Stimulated activated CD4-positive, alpha-beta T cell treated with anti-CD3 and anti-CD28 coated beads, TNF-alpha, amount 100 ng/mL, for 1 hour (primary cell): ENCODE measurements at places on chromosomes 2 and 18.

GRCh38 chr18:58117786-58118403 is 73.9 kb downstream of the NEDD4L start:
- no peak for DNase-seq

DNA sequence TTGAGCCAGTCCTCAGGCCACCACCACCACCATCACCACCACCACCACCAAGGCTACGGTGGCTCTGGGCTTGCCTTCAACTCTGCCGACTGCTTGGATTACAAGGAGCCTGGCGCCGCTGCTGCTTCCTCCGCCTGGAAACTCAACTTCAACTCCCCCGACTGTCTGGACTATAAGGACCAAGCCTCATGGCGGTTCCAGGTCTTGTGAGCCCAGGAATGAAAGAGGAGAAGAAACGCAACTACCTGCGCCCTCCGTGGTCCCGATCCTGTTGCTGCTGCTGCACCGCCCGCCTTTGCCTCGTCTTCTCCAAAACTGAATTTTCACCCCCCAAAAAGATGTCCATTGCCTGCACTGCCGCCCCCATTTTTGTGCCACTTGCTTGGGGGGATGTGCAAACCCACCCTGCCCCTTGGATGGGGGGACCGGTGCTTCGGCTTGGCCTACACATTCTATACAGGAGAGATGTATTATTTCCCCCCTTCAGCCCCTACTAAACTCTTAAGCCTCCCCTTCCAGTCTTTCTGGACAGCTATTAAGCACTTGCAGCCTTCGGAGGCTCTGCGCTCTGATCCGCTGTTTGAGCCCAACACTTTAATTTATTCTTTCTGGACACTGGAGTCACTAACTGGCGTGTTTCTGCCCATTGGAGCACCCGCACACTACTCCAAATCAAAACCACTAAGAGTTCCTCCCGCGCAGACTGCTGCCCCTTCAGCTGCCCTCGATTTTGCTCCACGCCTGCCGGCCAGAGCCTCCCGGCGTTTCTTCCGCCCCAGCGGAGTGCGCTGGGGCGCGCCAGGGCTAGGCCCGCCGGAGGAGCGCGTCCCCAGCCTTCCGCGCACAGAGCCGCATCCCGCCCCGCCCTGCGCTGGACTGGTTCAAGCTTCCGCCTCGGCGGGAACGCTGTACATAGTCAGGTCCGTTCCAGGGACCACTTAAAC is 5.7 kb downstream of the OTX1 start:
- DNase-seq, result no peak

DNA sequence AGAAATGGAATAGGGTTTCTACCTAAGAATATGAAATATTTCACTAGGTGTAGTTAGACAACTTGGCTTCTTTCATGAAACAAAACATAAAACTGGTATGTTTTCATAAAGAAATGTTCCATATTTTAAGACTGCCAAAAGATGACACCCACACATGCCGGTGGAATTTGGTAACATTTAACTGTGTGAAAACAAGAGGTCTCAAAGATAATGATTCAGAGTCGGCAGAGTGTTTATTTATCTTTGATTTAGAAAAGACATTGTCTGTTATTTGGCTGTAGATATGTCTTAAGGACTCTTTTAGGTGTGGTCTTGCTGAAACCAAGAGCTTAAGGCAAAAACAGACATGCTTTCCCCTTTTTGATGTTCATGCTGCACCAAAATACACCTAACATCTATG is 63.5 kb upstream of the FN1 start:
- DNase-seq, result no peak

- no peak for DNase-seq
Observed at GRCh38 chr2:212032536-212033219, 505.9 kb downstream of the ERBB4 start.

DNA sequence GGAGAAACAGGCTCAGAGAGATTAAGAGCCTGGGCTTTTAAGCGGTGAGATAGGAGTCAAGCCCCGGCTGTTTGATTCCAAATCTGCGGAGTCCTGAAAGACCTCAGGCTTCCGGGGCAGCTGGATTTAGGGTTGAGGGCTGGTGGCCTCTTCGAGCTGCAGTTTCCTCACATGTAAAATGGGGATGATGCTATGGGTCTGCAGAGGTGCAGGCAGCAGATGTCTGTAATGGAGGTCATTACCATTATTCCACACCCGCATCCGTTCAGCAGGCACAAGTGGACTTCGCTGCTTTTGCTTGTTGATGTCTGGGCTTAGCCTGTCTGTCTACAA is 175.6 kb upstream of the HS6ST1 start:
- DNase-seq, result no peak

DNA sequence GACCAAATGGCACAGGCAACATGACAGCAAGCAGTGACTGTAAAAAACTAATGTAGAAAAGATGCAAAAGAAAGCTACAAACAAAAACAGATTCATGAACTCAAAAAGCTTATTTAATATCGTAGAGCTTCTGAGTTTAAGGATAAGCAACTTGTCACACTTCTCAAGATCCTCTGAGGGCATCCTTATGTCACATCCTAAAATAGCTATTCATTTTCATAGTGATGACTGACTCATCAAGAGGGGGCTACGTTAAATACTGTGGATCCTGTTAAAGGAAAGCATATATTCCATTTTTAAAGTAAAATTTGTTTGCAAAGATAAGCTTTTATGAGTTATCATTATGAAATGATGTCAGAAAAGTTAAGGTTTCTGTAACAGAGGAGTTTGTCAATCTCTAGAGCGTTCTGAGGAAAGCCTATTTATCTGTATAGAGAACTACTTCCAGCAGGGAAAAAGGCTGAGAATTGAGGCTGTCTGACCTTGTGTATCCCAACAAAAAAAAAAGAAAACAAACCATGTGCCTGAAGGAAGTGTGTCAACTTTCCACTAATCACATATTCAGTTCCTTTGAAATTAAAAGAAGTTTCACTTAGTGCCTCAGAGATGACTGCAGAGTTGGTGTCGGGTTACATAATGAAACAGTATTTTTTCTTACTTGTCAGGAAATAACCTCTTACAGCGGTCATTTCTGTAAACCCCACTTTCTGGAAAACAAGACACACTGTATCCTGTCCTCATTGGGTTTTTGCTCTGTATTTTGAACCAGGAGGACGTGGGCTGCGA is 115.5 kb downstream of the ESCO1 start:
- DNase-seq, result no peak

DNA sequence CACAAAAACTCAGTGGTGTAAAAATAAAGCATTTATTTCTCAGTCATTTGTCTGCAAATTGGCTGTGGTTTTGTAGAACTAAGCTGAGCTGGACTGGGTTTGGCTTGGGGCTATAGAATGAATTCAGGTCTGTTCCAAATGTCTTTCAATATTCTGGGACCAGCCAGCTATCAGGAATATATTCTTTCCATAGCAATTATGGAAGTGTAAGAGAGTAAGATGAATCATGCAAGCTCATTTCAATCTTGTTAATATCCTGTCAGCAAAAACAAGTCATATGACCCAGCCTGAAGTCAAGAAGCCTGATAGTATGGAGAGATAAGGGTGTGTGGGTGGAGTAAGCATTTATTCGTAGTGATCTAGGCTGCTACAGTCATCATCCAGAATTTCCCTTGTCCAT is 481.0 kb upstream of the CDH2 start:
- DNase-seq, result no peak

GRCh38 chr2:113370030-113370429 is 67.5 kb upstream of the ZNG1B start:
- no peak for DNase-seq

DNA sequence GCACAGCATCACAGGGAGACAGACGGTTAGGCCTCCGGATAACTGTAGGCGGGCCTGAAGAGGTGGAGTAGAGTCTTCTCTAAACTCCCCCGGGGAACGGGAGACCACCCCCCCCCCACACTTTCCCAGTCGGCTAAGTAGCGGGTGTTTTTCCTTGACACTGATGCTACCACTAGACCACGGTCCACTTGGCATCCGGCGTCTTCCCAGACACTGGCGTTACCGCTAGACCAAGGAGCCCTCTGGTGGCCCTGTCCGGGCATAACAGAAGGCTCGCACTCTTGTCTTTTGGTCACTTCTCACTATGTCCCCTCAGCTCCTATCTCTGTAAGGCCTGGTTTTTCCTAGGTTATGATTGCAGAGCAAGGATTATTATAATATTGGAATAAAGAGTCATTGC is 25.7 kb upstream of the NCL start:
- no peak for DNase-seq

- DNase-seq, result no peak
Observed at GRCh38 chr18:55763298-55763697, 175.3 kb upstream of the TCF4 start.

DNA sequence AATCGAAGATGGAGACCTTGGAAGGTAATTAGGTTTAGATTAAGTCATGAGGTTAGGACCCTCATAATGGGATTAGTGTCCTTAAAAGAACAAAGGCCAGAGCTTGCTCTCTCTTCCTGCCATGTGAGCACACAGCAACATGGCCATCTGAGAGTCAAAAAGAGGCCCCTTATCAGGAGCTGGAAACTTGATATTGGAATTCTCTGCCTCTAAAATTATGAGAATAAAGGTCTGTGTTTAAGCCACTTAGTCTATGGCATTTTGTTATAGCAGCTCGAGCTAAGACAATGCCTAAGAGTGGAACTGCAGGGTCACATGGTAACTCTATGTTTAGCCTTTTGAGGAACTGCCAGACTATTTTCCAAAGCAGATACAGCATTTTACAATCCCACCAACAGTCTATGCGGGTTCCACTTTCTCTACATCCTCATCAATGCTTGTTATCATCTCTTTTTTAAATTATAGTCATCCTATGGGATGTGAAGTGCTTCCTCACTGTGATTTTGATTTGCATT is 42.4 kb downstream of the THADA start:
- no peak for DNase-seq

- DNase-seq, result no peak
Observed at GRCh38 chr2:129712676-129712985, 266.8 kb upstream of the RAB6C start.

GRCh38 chr2:224162122-224162521 is 123.0 kb upstream of the SERPINE2 start:
- no peak for DNase-seq

- DNase-seq, result no peak
Observed at GRCh38 chr2:85717308-85718008, 23.3 kb downstream of the GNLY start.

GRCh38 chr2:181008407-181008806 is 28.0 kb downstream of the UBE2E3 start:
- no peak for DNase-seq

DNA sequence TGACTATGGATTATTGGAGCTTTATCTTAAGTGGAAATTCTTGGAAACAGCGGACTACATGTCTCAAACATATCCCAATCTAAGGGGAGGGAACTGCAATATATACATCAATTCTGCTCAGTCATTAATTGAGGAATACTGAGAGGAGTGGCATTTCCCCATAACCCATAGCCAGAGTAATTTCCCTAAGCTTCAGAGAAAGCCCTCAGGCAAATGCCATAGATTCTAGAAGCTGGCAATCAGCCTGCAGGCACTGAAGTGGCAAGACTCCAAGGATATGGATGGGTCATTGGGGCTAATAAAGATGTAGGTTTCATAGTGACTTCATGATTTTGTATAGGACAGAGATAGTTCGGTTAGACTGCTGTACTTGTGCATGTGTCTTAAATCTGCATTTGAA is 1960.5 kb upstream of the PIK3C3 start:
- no peak for DNase-seq

DNA sequence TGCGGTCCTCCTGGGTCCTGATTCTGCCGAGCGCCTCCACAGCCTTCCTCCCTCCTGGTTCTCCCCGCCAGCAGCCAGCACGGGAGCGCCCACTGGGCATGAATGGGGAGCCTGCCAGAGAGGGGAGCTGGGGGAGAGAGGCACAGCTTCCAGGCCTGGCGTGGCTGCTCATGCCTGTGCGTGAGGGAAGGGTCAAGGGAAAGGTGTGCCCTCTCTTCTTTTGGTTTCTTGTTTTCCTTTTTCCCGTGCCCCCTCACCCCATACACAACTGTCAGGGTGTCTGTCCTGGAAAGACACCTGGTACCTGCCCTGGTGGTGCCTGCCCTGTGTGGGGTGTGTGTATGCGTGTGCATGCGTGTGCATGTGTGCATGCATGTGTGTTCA is 4.7 kb upstream of the NEURL3 start:
- no peak for DNase-seq

GRCh38 chr2:119746836-119747686 is 12.7 kb upstream of the PTPN4 start:
- DNase-seq, result no peak

DNA sequence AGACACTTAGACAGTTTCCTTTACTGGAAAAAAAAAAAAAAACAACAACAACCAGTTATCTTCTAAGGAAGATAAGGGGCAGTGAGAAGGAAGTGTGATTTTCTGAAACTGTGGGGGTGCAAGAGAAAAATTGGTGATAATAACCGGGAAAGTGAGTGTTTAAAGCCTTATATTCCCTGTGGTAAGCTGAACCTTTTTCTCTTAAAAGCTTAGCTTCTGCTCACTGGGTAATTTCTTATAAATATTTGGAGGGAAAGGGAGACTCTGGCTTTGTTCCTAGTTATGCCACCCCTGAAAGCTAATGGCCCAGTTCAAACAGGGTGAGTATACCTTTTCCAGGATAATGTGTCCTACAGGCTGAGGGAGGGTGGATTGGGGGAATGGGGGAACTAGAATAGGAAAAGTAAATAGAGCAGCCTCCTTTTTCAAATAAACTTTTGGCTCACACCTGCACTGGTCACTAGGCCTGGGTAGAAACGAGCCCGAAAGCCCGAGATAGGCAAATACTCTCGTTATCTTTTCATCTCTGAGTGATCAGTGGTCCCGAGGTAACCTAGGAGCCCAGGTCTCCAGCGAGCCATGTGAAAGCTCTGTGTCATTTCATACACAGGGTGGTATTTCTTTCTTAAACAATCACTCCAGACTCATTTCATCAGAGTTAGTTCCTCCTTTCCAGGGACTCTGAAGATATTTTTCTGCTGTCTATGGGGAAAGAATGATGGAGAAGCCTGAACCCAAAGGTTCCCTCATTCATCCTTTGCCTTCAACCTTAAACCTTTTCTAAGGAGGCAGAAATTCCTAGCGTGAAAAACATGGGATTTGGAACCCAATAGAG is 15.5 kb upstream of the SRBD1 start:
- no peak for DNase-seq

- DNase-seq, result no peak
Observed at GRCh38 chr2:27737676-27738348, 33.7 kb upstream of the MRPL33 start.

GRCh38 chr2:191250986-191251385 is 5.8 kb downstream of the MYO1B start:
- no peak for DNase-seq

GRCh38 chr2:20300656-20301055 is 50.0 kb downstream of the PUM2 start:
- DNase-seq, result no peak
